ENCODE measurements at places on chromosomes 6 and 20. TPM values are rescaled to one million over a fixed set of nuclear protein-coding genes. Genes with fewer than 3 reads are reported as not detected.

UTRN gene
- total RNA-seq = 193 TPM

RNF5 gene
- 32.3 TPM for total RNA-seq

LRFN2 gene
- not detected for total RNA-seq

DNA sequence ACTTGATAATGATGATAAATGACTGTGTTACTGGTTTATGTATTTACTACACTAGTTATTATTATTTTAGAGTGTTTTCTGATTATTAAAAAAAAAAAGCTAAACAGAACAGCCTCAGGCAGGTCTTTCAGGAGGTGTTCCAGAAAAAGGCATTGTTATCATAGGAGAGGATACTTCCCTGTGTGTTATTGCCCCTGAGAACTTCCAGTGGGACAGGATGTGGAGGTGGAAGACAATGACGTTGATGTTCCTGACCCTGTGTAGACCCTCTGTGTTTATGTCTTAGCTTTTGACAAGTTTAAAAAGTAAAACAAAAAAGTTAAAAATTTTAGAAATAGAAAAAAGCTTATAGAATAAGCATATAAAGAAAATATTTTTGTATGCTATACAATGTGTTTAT is 49.1 kb downstream of the NCOA7 start:
- no peak for DNase-seq

DNA sequence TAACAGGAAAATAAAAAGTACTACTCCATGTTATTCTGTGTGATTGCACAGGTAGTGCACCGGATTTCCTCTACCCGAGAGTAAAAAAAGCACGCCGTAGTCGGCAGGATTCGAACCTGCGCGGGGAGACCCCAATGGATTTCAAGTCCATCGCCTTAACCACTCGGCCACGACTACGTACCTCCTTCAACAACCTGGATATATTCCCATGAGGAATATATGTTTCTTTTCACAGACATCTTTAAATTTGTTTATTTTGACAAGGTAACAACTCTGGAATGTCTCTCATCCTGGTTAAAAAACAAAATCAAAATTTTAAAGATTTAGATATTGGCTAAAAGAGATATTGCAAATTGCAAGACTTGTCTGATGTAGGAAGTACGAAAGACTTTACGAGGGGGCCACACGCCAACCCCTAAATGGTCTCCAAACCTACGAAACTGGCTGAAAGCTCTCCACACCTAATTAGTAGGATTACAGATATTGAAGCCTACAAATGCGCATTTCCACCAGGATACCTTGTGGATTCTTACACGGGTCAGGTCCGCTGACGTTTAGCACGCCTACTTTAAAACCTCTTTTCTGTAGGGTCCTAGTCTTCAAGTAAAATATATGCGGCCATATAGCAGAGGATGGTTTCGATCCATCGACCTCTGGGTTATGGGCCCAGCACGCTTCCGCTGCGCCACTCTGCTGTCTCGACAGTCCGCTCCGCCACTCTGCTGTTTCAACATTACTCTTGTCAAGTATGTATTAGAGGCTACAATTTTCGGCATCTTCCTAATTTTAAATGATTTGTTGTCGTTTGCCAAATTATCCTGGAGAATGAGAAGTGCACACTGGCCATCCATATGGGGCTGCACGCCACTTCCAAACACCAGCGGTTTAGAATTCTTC is 52.2 kb upstream of the BTN3A2 start:
- no peak for DNase-seq

GRCh38 chr6:143647191-143647590 is 30.6 kb upstream of the PHACTR2 start:
- no peak for DNase-seq
